Stimulated activated CD8-positive, alpha-beta memory T cell treated with anti-CD3 and anti-CD28 coated beads, Interleukin-15, amount 100 ng/mL, for 24 hours (primary cell): ENCODE measurements at places on chromosomes 2 and 18.

DNA sequence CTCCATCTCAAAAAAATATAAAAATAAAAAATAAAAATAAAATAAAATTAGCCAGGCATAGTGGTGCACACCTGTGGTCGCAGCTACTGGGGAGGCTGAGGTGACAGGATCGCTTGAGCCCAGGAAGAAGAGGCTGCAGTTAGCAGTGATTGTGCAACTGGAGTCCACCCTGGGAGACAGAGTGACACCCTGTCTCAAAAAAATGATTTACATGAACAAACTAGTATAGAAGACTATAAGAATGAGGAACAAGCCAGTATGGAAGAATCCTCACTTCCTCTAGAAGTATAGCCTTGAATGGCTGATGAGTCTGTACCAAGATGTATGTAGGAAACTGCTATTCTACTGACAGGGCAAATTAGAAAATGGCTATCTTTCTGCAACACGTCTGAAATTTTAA is 10.9 kb downstream of the YES1 start:
- DNase-seq, result no peak

GRCh38 chr2:149001496-149001895 is 37.0 kb upstream of the LYPD6B start:
- DNase-seq, result no peak

DNA sequence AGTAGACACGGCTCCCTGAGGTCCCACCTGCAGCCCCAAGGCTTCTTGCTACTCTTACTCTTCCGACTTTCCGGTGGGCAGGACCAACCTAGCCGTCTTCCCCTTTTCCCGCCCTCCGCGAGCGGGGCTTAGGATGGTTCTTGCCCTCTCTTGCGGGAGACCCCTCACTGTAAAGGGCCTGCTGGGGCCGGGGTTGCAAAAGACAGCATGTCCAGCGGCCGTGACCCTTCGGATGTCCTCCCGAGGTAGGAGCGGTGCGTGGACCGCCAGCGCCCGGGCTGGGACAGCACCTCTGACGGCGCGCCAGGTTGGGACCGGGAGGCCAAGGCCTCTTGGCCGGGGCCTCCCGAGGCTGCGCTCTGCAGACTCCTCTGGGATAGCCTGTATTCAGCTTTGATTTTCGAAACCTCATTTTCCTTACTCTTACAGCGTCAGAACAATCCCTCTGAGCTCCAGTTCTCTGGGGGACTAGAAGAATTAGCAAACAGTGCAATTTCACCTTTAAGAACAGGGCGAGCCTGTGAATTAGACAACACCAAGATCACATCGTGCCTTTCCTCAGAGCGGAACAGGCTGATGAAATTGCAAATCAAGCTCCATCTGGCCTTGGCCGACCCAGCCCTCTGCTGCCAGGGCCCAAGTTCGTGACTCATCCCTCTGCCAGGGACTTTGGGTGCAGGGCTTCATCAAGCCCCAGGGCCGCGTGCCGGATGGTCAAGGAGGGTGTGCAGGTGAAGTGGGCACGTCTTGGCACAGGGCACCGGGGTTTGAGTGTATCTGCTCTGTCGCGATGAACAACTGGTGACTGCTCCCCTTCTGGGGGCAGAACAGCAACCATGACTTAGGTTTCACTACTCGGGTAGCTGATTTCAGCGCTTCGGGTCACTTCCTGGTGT is 777 bp downstream of the MOCOS start:
- no peak for DNase-seq

DNA sequence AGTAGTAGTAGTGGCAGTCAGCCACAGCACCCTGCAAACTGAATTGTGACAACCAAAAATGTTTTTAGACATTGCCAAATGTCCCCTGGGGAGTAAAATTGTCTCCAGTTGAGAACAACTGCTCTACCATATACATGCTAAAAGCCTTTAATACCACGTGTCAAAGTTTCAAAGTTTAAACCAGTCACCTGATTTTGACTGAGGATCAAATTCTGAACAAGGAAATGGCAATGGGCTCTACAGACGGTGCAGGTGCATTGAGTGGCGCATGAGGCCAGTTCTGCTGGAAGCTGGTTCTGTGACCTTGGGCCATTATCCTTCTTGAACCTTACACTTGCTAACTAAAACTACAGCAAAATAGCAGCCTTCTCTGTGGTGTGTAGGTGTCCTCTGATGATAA is 85.0 kb downstream of the LIPG start:
- no peak for DNase-seq

GRCh38 chr18:41814651-41815050 is 140.4 kb upstream of the PIK3C3 start:
- no peak for DNase-seq

DNA sequence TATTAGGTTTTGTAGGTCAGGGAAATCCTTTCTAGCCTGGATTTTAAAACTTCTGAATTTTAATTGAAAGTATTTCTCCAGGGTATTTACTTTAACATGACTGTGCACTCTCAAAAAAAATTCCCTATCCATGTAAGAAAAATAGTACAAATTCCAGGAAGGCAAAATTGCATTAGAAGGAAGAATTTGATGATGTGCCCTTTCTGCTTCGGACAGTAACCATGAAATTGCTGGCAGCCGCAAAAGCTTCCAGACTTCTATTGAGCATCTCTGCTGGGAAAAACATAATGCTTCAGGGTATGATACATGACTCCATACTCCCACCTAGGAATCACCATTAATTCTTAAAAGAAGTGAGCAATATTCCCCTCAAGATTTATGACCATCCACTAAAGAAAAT is 17.2 kb upstream of the KLF7 start:
- DNase-seq, result no peak

- no peak for DNase-seq
Observed at GRCh38 chr2:171281110-171281509, 120.4 kb upstream of the TLK1 start.
